Fibroblast of villous mesenchyme (primary cell): ENCODE measurements at places on chromosomes 2 and 18. TPM values are rescaled to one million over a fixed set of nuclear protein-coding genes. Genes with fewer than 3 reads are reported as not detected.

DNA sequence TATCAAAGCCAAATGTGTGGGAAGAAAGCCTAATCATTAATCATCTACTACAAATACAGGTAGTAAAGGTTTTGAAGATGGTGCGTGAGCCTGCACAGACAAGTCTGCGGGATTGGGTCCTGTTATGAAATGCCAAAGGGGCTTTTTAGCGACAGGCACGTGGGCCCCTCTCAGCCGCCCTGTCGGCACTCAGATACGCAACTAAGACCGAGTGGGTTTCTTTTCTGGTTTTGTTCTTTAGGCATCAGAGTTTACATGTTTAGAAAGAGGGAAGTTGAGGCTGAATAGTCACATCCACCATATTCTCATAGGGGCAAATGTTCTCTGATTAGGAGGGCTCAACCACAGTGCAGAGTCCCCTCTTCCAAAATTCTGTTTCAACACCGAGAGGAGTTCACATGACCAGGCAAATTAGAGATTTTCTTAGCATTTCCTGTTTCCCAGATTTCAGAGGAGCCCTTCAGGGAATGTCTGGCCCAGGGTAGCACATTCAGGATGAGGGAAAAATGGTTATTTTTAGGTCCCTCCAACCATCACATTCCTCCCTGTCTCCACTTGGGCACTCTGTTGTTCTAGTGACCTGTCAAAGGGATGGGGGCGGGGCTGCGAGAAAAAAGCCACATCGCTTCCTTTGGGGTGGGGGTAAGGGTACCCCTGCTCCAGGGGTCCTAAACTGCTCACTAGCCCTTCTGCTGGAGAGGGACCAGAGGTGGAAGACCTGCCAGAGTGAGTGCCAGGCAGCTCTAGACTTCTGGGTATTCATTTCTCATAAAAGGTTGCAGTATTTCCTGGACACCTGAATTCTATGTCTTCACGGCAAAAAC, 159.2 kb downstream of the BCL2 start:
- no peak for DNase-seq

- no peak for DNase-seq
Observed at GRCh38 chr18:9975658-9976057, 61.8 kb downstream of the VAPA start.

DNA sequence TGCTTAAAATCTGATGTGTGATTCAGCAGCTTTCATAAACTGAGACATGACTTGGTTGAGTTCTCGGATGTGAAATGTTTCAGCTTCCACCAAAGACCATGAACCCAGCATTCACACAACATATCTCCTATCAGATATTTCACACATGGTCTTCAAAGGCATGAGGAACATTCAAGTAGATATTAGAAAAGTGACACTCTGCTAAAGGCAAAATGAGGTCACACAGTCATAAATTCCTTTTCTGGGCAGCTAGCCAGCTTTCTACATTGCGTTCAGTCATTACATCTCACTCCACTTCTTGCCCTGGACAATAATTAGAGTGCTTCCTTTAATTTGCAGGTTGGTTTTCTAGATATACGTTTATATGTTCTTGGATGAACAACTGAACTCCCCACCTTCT, 96.7 kb downstream of the GAREM1 start:
- peak; percentile 42 for DNase-seq

GRCh38 chr2:238235331-238235732, 4.5 kb downstream of the HES6 start:
- peak; percentile 47 for DNase-seq

GRCh38 chr2:38045811-38046210, 30.1 kb downstream of the CYP1B1 start:
- peak; percentile 14 for DNase-seq

- no peak for DNase-seq
Observed at GRCh38 chr2:106599540-106599939, 112.4 kb downstream of the CD8B2 start.

GRCh38 chr2:15672961-15673918, 81.6 kb downstream of the DDX1 start:
- peak; percentile 19 for DNase-seq

DNA sequence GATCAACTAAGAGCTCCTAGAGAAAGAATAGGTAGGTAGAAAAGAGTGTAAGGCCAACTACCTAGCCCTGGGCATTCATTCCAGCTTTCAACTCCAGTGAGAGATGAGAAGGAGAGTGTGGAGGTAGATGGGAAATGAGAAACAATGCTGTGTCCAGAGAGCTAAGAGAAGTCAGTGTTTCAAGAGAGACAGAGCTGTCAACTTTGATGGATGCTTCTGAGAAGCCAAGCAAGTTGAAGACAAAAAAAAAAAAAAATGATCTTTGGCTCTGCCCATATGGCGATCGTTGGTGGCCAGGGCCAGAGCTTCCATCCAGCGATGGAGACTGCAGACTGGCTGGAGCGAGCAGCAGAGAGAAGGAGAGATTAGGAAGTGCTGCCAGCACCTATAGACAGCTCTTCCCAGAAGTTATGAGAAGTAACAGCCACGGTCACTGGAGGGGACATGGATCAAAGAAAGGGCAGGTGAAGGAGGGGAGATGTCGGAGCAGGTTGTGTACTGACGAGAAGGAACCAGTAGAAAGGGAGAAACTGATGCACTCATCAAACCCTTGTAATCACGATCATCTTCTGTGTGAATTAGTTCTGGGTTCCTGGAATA, 112.4 kb upstream of the PPP1CB start:
- DNase-seq = no peak

DNA sequence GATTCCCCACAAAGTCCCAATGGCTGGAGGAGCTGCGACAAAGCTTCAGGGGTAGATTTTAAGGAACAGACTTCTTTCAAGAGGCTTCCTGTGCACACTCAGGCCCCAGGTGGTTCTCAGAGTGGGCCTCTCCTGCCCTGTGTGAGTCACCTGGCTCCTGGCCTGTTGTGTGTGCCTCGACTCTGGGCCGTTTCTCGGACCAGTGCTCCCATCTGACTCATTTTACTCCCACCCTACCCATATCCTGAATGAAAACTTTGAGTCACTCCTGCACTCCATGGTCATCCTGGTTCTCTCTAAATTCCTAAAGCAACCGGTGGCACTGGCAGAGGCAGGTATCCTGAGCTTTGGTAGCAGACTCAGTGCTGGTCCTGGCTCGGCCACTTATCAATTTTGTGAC, 84.1 kb downstream of the CELF4 start:
- DNase-seq = no peak

DNA sequence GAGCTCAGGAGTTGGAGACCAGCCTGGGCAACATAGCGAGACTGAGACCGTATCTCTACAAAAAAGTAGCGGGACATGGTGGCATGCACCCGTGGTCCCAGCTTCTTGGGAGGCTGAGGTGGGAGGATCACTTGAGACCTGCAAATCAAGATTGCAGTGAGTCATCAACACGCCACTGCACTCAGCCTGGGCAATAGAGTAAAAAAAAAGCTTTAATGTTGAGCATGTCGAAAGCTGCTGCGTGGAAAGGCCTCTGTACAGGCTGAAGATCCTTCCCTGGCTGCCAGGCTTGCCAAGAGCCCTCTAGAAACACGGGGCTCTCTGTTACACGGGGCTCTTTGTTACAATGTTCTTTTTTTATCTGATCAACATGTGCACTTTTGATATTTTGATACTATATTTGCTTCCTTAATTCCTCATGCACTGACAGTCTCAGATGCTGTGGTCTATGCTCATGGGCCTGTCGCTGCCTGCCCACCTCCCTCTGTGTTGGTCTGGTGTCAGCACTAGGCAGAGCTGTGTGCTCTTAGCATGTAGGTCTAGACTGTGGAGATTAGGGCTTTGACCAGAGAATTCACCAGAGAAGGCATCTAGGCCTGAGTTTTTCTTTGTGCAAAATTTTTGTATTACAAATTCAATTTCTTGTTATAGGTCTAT, 18.7 kb downstream of the CLK1 start:
- DNase-seq = no peak

DNA sequence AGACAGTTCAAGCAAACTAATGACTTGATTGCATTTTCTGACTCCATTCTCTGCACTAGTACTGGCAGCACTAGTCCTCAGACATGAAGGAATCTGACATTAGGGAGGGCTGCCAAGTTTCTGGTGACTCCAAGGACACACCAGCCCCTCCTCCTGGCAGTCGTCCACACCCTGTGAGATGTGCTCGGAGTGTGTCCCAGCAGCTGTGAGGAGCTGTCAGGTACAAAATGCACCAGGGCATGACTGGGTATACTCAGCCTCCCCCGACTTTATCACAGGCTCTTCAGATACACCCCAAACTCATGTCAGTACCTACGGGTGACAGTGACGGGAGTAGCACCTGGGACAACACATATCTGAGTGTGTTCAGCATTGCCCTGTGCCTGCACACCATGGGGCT, 43.1 kb downstream of the EDAR start:
- no peak for DNase-seq

DNA sequence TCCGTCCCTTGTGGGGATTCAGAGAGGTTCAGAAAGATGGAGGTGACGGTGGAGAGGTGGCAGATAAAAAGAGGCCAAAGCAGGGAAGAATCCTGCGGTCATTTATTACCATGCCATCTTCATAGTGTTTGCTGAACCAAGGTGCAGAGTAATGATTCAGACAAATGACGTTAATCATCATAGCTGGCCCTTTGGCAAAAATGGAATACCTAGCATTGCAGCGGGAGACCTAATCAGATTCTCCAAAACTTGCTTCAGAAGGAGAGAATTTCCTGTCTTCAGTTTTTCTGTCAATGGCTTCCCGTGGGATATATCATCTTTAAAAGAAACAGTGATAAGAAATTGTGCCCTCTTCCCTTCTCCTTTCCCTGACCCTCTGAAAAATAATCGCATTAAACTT, 175.4 kb downstream of the PTGR3 start:
- no peak for DNase-seq

Gene BCL2
- 0.64 and 0.86 TPM in 2 replicates for total RNA-seq

Gene TBR1
- total RNA-seq = under 0.01 TPM in 1 of 2 replicates, not detected in the other

Gene GLS
- 375 and 519 TPM in 2 replicates for total RNA-seq
